ENCODE measurements at places on chromosomes 1 and 21. TPM values are rescaled to one million over a fixed set of nuclear protein-coding genes. Genes with fewer than 3 reads are reported as not detected.

GRCh38 chr1:162699366-162699765 is 67.1 kb downstream of the DDR2 start:
- no peak for DNase-seq
- no peaks in the 10 kb centered on the region for H3K36me3 ChIP-seq
- no peaks in the 10 kb centered on the region for H3K27me3 ChIP-seq
- no peak overlapping the region for H3K27ac ChIP-seq

DNA sequence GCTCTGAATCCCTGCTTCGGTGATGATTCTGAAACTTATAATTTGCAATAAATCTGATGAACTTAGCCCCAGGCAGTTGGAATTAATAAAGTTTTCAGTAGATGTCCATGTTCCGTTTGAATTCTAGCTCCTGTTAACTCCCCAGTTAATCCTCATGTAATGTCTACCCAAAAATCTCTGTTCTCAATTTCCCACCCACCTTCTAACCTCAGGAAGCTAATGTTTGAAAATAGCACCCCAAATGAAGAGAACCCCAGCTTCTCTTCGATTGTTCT is 3.6 kb downstream of the MYOG start:
- no peaks in the 10 kb centered on the region for H3K36me3 ChIP-seq
- H3K4me3 ChIP-seq = no peak overlapping the region
- no peak overlapping the region for H3K27ac ChIP-seq
- no peak for DNase-seq

- H3K27me3 ChIP-seq = no peaks in the 10 kb centered on the region
- peak overlapping the region; percentile 44 for H3K27ac ChIP-seq
- peaks cover 3% of the 10 kb centered on the region for H3K4me1 ChIP-seq
Observed at GRCh38 chr1:46612937-46613660, 3.5 kb downstream of the MOB3C start.

DNA sequence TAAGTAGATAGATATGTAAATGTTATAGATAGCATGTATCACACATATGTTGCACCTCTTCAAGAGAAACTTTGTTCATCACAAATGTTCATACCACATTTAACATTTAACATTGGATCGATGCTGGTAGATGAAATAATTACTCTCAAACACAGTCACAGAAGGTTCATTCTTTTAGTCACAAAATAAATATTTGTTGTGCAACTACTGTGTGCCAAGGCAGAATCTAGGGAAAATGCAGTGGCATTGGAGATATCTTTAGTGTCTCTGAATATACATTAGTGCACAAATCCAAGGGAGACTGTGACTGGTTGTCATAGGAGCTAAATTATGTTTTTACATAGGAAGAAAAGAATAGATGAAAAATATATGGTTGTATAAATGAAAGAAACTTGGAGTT is 535.7 kb downstream of the BRINP3 start:
- no peak for DNase-seq
- no peaks in the 10 kb centered on the region for H3K36me3 ChIP-seq
- no peaks in the 10 kb centered on the region for H3K27me3 ChIP-seq

DNA sequence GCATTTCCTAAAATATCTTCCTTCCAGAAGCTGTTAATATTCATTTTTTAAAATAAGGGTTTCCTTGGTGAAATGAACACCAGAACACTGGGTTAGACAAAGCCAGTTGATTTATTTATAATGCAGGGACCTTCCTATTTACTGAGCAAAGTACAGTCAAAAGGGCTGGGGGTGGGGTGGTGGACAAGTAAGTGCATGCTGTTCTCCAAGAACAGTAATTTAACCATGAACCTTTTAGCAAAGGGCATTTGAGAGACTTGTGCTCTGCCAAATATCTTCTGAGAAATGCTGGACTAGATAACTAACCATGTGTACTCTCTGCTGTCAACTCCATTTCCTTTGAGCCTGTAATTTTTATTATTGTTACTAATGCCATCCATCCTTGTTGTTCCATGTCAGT is 100.2 kb downstream of the OMA1 start:
- no peaks in the 10 kb centered on the region for H3K27me3 ChIP-seq
- no peaks in the 10 kb centered on the region for H3K4me1 ChIP-seq
- H3K36me3 ChIP-seq = no peaks in the 10 kb centered on the region
- no peak overlapping the region for H3K4me3 ChIP-seq
- H3K27ac ChIP-seq = no peak overlapping the region
- DNase-seq = peak; percentile 7

DNA sequence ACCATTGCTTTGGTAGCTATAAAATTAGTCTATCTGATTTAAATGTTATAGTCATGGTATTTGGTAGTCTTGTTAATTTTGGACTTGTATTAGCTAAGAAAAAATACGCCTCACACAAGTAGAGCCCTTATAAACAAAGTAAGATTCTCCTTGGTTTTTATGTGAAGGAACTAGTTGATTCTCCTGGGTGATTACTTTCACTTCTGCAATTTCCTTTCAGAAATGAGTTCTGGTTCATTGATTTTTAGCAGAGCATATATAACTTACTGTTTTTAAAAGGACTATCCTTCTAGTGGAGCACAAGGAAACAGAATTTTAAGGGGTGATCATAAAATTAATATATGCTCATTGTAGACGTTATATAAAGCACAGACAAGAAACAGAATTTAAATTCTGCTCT is 120.1 kb downstream of the BACH1 start:
- no peaks in the 10 kb centered on the region for H3K36me3 ChIP-seq
- H3K4me1 ChIP-seq = no peaks in the 10 kb centered on the region
- H3K27me3 ChIP-seq = no peaks in the 10 kb centered on the region
- no peak for DNase-seq
- no peak overlapping the region for H3K27ac ChIP-seq

DNA sequence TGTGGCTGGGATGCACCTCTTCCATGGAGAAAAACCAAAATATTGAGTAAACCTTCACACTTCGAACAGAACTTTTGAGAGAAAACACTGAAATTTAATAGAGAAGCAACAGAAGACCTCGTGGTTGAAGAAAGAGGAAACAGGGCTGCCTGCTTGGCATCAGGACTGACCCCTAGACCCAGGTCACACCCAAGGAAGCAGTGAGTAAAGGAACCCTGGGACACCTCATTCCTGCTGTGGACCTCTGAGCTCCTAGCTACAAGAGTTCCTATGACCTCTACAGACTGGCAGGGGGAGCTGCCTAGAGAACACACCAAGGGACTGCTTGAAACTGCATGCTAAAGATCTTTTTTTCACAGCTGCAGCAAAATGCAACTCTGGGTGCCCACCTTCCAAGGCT is 67.8 kb downstream of the FASLG start:
- no peaks in the 10 kb centered on the region for H3K36me3 ChIP-seq
- H3K27me3 ChIP-seq = no peaks in the 10 kb centered on the region
- no peak for DNase-seq
- H3K4me3 ChIP-seq = no peak overlapping the region

- H3K27ac ChIP-seq = peak within 1 kb of the TSS; percentile 91
- peak; percentile 78 for DNase-seq
- H3K4me3 ChIP-seq = peak within 1 kb of the TSS; percentile 77
- H3K36me3 ChIP-seq = no peaks in the 10 kb centered on the region
Observed at GRCh38 chr1:223712194-223712849, at the start of gene CAPN2. CAPN2 (plus strand) TSS chr1:223712539; CDS start chr1:223712641, 102 bp downstream.

The SERPINC1 gene
- not detected for total RNA-seq

- DNase-seq = no peak
- H3K4me1 ChIP-seq = no peaks in the 10 kb centered on the region
- no peaks in the 10 kb centered on the region for H3K36me3 ChIP-seq
- H3K4me3 ChIP-seq = no peak overlapping the region
- H3K27ac ChIP-seq = no peak overlapping the region
Observed at GRCh38 chr21:31204801-31205200, 139.3 kb downstream of the TIAM1 start.

GRCh38 chr1:230976825-230977747 is 1.6 kb downstream of the TTC13 start:
- no peak overlapping the region for H3K27ac ChIP-seq
- H3K27me3 ChIP-seq = no peaks in the 10 kb centered on the region
- peaks cover 4% of the 10 kb centered on the region for H3K4me1 ChIP-seq

DNA sequence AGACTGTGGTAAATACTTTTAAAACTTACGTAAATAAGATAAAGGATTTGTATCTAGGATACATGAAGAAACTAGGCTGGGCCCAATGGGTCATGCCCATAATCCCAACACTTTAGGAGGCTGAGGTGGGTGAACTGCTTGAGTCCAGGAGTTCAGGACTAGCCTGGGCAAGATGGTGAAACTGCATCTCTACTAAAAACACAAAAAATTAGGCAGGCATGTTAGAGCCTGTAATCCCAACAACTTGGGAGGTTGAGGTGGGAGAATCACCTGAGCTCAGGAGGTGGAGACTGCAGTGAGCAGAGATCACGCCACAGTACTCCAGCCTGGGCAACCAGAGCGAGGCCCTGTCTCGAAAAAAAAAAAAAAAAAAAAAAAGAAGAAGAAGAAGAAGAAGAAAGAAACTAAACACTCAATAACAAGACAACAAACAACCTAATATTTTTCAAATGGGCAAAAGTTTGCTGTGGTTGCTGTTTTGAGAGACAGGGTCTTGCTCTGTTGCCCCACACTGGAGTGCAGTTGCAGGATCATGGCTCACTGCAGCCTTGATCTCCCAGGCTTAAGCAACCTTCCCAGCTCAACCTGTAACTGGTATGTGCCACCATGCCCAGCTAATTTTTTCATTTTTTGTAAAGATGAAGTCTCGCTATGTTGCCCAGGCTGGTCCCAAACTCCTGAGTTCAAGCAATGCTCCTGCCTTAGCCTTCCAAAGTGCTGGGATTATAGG is 78.3 kb downstream of the EIF4G3 start:
- H3K4me1 ChIP-seq = no peaks in the 10 kb centered on the region
- no peaks in the 10 kb centered on the region for H3K27me3 ChIP-seq
- H3K4me3 ChIP-seq = no peak overlapping the region
- no peak overlapping the region for H3K27ac ChIP-seq

DNA sequence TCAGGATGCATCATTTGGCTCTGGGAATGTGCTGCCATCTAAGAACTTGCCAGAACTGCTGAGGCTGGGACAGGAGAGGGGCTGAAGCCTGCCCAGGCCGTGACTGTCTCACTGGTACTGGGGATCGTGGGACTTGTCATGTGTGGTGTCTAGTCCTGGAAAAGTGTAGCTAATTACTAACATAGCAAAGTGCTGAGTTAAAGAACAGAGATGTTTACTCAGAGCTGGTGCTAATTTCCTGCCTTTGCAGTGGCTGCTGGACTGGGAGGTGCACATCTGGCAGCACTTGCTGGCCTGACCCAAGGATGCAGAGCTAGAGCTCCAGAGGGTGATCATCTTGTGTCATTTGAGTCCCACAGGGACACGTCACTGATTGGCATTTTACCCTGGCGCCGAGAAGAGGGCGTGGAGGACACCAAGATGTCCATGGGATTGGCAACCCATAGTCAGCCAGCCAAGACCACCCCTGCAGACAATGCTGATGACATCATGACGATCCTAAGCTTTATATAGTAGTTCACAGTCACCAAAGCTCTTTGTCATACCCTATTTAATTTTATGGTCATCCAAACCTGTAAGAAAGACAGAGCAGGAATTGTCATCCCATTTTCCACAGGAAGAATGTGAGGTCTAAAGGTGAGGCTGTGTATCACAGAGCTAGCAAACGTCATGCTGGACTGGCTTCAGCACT is 110.1 kb upstream of the SLC44A3 start:
- no peak overlapping the region for H3K27ac ChIP-seq
- no peak for DNase-seq
- H3K27me3 ChIP-seq = no peaks in the 10 kb centered on the region
- peaks cover 14% of the 10 kb centered on the region for H3K4me1 ChIP-seq
